Immature natural killer cell (primary cell): ENCODE measurements at places on chromosomes 1 and 21. TPM values are rescaled to one million over a fixed set of nuclear protein-coding genes. Genes with fewer than 3 reads are reported as not detected.

DNA sequence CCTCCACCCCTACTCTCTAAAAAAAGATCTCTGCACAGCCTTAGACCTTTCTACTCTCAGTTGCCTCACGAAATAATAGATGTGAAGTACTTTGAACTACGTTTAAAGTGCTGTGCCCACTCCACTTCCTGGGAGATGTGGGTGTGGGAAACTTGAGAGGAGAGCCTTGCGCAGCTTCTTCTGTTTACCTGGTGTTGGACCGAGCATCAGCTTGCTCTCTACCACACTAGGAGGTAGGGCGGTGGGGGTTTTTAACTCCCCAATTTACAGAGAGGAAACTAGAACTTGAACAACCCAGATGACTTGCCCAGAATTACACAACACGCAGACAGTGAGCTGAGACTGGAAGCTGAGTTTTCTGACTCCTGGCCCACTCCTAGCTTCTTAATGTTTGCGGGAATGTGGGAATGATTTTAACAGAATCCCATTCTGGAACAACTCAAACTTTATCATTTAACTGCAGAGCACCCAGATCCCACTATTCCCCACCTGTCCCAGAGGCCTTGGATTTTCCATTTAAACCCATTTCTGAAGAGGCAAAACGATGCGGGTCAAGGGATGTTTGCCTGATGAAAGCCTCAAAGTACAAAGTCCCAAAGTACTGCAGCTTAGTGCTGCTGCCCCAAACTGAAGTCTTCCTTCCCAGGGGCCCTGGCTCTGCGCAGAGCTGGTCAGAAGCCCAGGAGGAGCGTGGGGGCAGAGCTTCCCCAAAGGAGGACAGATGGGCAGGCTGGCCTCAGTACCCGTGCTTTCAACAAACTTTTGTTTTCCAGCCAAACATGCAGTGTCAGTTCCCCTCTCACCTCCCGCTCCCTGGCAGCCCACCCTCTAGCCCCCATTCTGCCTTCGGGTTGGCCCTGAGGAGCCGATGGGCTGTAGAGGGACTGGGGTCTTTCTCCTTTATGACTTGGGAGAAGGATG, 19.0 kb downstream of the BTG2 start:
- DNase-seq = no peak

The EEIG2 gene
- polyA plus RNA-seq = 1.4 TPM

GRCh38 chr21:45922648-45923047, 58.9 kb upstream of the COL6A1 start:
- no peak for DNase-seq

The MNDA gene
- 2.8 TPM for polyA plus RNA-seq

The CD5L gene
- not detected for polyA plus RNA-seq

The OR6K3 gene
- polyA plus RNA-seq = not detected

GRCh38 chr1:66175098-66175497, 358.9 kb upstream of the SGIP1 start:
- no peak for DNase-seq
